Smooth muscle cell of the pulmonary artery (primary cell): ENCODE measurements at places on chromosomes 12 and 14. TPM values are rescaled to one million over a fixed set of nuclear protein-coding genes. Genes with fewer than 3 reads are reported as not detected.

The IAPP gene
- total RNA-seq, result 0.10 TPM in 1 of 2 replicates, not detected in the other

The FGF23 gene
- total RNA-seq, result not detected in 2 replicates

The BICDL1 gene
- total RNA-seq, result not detected in 2 replicates

The KLHL33 gene
- 0.03 and 0.07 TPM in 2 replicates for total RNA-seq

The KCNC2 gene
- total RNA-seq, result not detected in 2 replicates

The OVCH1 gene
- 0.07 and 0.13 TPM in 2 replicates for total RNA-seq
